ENCODE measurements at places on chromosomes 6 and 20. TPM values are rescaled to one million over a fixed set of nuclear protein-coding genes. Genes with fewer than 3 reads are reported as not detected.

- no peak for DNase-seq
Observed at GRCh38 chr6:87925373-87926060, 122.1 kb upstream of the SPACA1 start.

DNA sequence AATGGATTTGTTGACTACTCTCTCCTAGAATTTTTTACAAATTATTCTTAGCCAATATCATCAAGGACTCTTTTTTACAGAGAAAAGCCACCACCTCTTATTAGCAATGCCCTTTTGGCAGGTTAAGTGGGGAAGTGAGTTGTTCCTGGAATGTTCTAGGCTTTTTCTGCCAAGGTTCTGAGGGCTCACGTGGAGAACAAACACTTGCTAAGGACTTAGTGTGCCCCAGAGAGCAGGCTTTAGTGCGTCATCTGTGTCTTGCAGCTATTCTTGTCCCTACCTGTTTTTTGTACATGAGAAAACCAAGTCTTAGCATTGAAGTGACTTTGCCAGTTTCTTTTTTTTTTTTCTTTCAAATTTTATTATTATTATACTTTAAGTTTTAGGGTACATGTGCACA, 33.5 kb downstream of the CFAP61 start:
- no peak for DNase-seq

- no peak for DNase-seq
Observed at GRCh38 chr6:55979526-55979925, 104.1 kb upstream of the BMP5 start.

DNA sequence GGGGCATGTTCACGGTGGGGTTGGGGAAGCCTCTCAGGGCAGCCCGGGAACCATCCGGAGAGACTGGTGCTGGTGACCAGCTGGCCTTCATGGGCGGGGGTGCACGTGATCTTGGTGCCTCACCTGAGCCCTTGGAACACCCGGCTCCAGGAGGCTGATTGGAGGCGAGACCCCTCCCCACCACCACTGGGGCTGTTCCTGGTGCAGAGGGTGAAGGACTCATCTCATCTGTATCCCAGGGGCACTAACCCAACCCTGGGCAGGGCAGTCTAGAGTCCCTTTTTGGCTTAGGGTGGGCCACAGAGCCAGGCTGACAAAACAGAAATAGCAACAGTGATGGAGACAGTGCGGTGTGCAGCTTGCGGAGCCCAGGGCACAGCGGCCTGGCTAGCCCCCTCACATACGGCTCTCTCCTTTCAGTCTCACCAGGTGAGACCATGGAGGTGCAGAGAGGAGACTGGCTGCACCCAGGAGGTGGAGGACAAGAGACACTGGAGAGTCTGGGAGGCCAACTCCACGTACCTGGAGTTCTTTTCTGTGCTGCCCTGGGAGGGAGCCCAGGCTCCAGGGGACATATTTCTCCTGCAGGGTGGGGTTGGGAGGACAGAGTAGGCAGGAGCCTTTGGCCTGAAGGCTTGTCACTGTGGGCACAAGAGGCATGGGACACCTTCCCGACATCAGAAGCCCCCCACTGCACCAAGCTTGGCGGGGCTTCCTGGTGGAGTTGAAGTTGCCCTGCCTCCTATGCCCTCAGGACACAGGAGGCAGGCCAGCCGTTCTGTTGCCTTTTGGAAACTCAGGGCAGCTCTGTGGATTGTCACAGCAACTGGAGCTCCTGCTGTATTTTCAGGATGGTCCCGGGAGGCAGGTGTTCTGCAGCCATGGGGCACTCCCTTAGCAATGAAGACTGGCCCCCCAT, 106.0 kb downstream of the SYCP2 start:
- no peak for DNase-seq

Gene ANKRD66
- total RNA-seq: not detected

GRCh38 chr6:164195278-164195941, 780.9 kb downstream of the QKI start:
- no peak for DNase-seq

GRCh38 chr6:111971866-111972532, 81.9 kb upstream of the CCN6 start:
- no peak for DNase-seq

Gene REM1
- 10.2 TPM for total RNA-seq

- no peak for DNase-seq
Observed at GRCh38 chr6:35895560-35895959, 25.3 kb downstream of the SRPK1 start.

- no peak for DNase-seq
Observed at GRCh38 chr20:32235331-32236047, 27.8 kb downstream of the POFUT1 start.

Gene ACSS1
- total RNA-seq: 20.8 TPM

- DNase-seq: no peak
Observed at GRCh38 chr6:138417493-138418117, 13.6 kb downstream of the HEBP2 start.

- DNase-seq: no peak
Observed at GRCh38 chr6:44261581-44261980, 3.8 kb downstream of the NFKBIE start.

Gene GHRH
- total RNA-seq: not detected

Gene CLDN20
- total RNA-seq: 1.5 TPM

- DNase-seq: peak; percentile 32
Observed at GRCh38 chr6:108798670-108799353, 49.4 kb upstream of the ARMC2 start.

Gene TSHZ2
- 50.1 TPM for total RNA-seq

DNA sequence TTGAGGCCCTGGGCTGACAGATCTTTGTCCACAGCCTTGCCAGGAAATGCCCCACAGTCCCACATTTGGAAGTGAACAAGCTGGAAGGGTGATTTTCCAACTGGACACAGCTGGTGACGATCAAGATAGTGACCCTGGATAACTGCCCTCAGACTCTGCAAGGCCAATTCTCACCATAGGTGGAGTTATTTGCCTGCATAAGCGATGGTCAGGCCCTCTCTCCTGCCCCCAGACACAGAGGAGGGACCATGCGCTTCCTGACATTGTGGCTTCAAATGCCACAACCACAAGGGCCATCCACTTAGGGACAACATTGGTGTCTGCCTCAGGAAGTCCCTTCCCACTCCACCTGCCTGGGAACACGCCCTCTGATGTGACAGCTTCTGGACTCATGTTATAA, 96.0 kb downstream of the JPH2 start:
- no peak for DNase-seq

DNA sequence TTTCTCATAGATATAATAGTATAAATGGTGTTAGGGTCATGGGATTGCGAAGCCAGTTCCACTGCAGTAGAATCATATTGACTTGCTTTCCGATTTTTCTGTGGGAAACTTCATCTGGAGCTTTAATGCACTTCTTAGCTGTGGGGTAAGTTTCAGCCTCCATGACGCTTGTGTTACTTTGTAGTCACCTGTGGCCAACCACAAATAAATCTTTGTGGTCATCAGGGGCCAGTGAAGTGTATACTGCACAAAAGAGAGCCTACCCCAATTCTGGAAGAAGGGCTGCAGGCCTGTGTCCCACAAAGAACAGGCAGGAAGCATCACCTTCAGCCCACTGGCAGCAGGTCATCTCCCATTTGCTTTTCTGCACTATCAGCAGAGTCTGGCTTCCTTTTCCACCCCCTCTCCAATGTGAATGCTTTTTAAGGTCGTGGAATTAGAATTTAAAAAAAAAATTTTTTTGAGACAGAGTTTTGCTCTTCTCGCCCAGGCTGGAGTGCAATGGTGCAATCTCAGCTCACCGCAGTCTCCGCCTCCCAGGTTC, 32.0 kb downstream of the MTHFD1L start:
- no peak for DNase-seq

DNA sequence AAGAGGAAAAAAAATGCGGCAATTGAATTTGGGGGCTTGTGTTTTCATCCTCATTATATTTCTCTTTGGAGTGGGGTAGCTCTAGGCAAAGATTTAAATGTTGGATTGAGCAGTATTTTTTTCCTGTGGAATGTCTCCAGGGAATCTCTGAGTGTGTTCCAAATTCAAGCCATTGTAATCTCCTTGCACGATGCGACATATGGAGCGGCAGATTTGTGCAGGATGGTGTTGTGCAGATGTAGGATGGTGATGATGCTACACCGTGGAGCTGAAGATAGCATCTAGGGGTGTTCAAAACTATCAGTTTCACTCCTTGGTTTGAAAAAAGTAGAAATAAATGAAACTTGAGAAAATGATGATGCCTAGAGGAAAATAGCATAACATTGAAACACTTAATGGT, 777.5 kb upstream of the EPHA7 start:
- no peak for DNase-seq

Gene SAPCD1
- total RNA-seq: not detected

GRCh38 chr20:20366551-20366875, 1.4 kb upstream of the INSM1 start:
- DNase-seq: no peak

GRCh38 chr6:111087106-111087835, at the start of gene SLC16A10:
SLC16A10 (plus strand) TSS chr6:111087503; CDS start chr6:111087753, 250 bp downstream.
- DNase-seq: peak; percentile 45

Gene SNPH
- total RNA-seq: 14.0 TPM

DNA sequence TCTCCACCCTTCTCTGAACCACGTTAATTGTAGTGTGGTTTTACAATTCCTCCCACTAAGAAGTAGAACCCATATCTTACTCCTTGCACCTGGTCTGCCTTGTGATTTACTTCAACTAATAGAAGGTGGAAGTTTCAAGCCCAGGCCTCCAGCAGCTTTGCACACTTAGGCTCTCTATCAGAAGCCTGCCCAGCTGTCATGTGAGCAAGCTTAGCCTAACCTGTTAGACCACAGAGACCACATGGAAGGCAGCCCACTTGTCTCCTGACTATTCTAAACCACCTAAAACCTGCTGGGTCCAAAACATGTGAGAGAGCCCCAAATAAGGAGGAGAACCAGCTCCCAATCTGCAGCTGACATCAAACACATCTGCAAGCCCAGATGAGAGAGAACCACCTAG, 127.6 kb upstream of the BTBD3 start:
- DNase-seq: no peak

DNA sequence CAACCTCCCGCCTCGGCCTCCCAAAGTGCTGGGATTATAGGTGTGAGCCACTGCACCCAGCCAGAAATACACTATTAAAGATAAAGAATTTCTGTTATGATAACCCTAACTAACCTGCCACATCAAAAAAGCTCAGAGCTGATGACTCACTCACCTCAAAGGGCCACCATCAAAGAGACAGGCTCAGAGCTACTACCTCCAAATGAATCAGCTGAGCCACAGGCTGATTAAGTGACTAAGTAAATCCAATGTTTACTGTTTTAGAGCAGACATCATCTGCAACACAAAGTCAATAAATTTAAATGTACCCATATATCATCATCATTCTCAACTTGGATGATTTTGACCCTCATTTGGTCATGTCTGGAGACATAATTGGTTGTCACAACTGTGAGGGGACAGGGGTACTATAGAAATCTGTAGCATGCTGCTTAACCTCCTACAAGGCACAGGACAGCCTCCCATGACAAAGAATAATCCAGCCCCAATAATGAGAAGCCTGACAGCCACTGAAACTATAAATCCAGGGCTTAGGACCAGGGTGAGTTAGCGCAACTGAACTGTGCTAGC, 106.5 kb downstream of the ATP9A start:
- DNase-seq: no peak

Gene NT5E
- total RNA-seq: 58.8 TPM

Gene SLPI
- 11.0 TPM for total RNA-seq

DNA sequence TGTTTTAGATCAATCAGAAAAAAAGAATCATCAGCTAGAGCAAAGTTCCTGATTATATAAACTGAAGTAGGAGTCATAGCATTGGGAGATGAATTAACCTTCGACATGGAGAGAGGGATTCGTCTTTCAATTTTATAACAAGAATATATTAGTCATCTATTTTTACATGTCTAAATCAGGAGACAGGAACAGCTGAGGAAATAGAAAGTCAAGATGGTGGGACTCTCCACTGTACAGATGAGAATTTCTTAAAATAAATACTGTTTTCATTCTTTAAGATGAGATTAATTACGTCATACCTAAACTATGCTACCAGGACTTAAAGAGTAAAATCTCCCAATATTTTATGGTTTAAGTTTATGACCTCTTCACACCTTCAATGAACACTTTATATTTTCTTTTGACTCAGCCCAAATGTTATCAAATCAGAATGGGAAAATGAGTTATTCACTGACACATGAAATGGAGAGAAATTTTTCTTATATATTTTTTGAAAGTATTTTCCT, 1137.7 kb downstream of the EPHA7 start:
- DNase-seq: no peak

DNA sequence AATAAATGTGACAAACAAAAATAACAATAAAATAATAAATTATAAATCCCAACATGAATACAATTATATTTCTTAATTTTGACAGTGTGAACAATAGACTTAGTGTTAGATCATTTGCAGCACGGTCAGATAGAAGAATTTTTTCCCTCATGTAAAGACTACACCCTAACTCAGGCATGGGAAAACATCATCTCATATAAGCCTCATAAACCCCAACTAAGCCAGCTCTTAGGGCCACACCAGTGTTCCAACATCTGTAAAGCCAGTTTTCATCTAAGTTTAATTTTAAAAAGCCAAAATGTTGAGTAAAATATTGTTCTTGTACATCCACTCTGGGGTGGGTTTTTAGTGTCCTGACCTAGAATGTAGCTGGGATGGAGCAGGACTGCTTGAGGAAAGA, 167.4 kb downstream of the QRSL1 start:
- DNase-seq: no peak

Gene NMBR
- total RNA-seq: not detected

DNA sequence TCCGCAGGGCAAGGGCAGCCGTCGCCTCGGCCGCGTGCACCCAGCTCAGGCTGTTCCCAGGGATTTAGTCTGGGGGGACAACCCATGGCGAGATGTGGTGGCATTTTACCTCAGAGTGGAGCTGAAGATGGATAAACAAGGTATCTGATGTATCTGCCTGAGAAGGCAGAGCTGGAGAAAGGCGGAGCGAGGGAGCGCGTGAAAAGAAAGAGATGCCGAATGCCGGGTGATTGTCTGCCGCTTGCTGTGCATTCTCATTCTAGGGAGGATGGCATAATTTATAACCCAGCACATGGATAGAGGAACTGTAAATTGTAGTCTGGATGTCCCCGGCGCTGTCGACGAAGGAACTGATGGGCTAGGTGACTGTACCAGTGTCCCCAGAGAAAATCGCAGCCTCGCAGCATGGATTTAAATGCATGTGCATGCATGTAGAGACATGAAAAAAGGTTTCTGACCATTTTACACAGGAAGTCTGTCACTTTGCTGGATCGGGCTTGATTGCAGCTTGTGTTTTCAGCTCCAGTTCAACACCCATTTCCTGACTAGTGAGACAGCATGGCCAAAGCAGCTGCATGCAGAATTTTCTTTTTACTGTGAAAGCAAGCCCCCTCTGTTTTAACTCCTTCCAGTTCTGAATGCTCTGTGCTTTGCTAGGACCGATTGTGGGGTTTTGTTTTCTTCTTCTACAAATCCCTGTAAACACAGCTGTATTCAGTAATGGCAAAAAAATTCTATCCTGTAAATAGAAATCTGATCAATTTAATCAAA, 149.7 kb downstream of the PRL start:
- no peak for DNase-seq

Gene PHACTR3
- total RNA-seq: 0.26 TPM

GRCh38 chr20:63735859-63736718, at the start of gene LIME1:
LIME1 (plus strand) TSS chr20:63736664; CDS start chr20:63737550, 886 bp downstream.
- DNase-seq: no peak

Gene RAET1G
- total RNA-seq: not detected

Gene ENPP3
- total RNA-seq: 0.40 TPM

Gene PACSIN1
- 0.28 TPM for total RNA-seq

GRCh38 chr6:160519603-160520042, 144.5 kb downstream of the LPA start:
- DNase-seq: no peak

GRCh38 chr6:167699141-167699931, 127.4 kb upstream of the AFDN start:
- DNase-seq: peak; percentile 61

All from uterus (tissue), 4 donors.